ENCODE measurements at places on chromosomes 5 and 9. TPM values are rescaled to one million over a fixed set of nuclear protein-coding genes. Genes with fewer than 3 reads are reported as not detected.

DNA sequence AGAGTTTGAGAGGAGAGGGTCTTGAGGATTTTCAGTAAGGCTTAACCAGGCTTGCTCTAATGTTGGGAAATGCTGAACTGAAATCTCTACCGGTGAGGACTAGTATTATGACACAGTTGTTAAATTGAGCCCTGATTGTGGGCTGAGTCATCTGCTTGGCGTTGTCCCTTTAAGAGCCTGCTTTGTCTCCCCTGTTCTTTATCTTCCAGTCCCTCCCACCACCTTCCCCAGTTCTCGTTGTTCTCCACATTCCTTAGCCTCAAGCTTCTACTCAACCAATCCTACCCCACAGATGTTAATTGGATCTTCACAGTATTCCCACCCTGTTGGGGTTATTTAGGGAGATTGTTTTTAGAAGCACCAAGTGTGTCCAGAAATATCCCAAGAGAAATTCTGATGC is 57.6 kb downstream of the ANKRD55 start:
- no peak overlapping the region for H3K4me3 ChIP-seq
- H3K4me1 ChIP-seq: peaks cover 21% of the 10 kb centered on the region

GRCh38 chr5:167999182-167999581 is 292.3 kb upstream of the WWC1 start:
- H3K27me3 ChIP-seq: no peaks in the 10 kb centered on the region
- no peak for DNase-seq
- no peaks in the 10 kb centered on the region for H3K36me3 ChIP-seq
- H3K4me3 ChIP-seq: no peak overlapping the region
- no peak overlapping the region for H3K27ac ChIP-seq

- no peak for DNase-seq
- H3K27me3 ChIP-seq: no peaks in the 10 kb centered on the region
- H3K4me1 ChIP-seq: peaks cover 12% of the 10 kb centered on the region
- no peak overlapping the region for H3K4me3 ChIP-seq
- no peak overlapping the region for H3K27ac ChIP-seq
These were observed 314.7 kb upstream of the RGMB start for GRCh38 chr5:98458726-98459125.

- H3K27me3 ChIP-seq: no peaks in the 10 kb centered on the region
- peak overlapping the region; percentile 72 for H3K27ac ChIP-seq
- H3K36me3 ChIP-seq: peaks cover 20% of the 10 kb centered on the region
- no peak for DNase-seq
These were observed 70.5 kb downstream of the PIK3R1 start for GRCh38 chr5:68285851-68286611.

GRCh38 chr9:81146684-81147337 is 542.5 kb downstream of the TLE1 start:
- H3K4me3 ChIP-seq: no peak overlapping the region
- no peaks in the 10 kb centered on the region for H3K4me1 ChIP-seq
- H3K36me3 ChIP-seq: no peaks in the 10 kb centered on the region
- H3K27ac ChIP-seq: no peak overlapping the region

- no peak for DNase-seq
- peaks cover 10% of the 10 kb centered on the region for H3K4me1 ChIP-seq
- H3K27me3 ChIP-seq: no peaks in the 10 kb centered on the region
These were observed 11.3 kb upstream of the IGFBPL1 start for GRCh38 chr9:38435521-38435920.

DNA sequence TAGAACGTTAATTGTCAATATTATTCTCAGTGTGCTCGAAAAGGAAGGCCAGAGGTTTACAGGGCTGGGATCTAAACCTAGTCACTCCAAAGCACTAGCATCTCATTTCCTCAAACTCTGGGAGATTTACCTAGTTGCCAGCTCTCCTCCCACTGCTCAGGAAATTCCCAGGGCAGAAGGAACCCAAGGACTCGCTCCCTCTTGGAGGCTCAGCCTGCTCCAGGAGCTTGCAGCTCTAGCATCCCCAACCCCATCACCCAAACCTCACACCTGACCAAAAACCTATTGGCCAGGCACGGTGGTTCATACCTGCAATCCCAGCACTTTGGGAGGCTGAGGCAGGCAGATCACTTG is 26.0 kb downstream of the SERINC5 start:
- peak overlapping the region; percentile 3 for H3K27ac ChIP-seq
- H3K36me3 ChIP-seq: no peaks in the 10 kb centered on the region
- H3K4me3 ChIP-seq: no peak overlapping the region
- no peak for DNase-seq

GRCh38 chr5:100828898-100829356 is 74.2 kb downstream of the ST8SIA4 start:
- peaks cover 9% of the 10 kb centered on the region for H3K4me1 ChIP-seq
- peak overlapping the region; percentile 53 for H3K27ac ChIP-seq
- DNase-seq: no peak
- H3K4me3 ChIP-seq: no peak overlapping the region
- H3K36me3 ChIP-seq: no peaks in the 10 kb centered on the region

DNA sequence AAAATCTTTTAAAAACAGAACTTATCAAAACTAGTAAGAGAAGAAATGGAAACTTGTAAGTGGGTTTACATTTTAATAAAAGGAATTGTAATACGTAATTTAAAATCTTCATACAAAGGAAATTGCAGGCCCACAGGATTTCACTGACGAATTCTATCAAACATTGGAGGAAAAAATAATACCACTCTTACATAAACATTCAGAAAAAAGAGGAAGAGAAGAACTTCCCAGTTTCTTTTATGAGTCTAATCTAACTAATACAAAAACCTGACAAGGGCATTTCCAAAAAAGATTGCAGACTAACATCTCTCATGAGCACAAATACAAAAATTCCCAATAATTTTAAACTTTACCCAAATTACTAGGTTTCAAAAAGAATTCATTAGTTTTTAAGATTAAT is 149.0 kb downstream of the RANBP17 start:
- DNase-seq: no peak
- no peaks in the 10 kb centered on the region for H3K27me3 ChIP-seq
- no peak overlapping the region for H3K4me3 ChIP-seq
- H3K4me1 ChIP-seq: no peaks in the 10 kb centered on the region

GRCh38 chr9:75176037-75176436 is 87.7 kb downstream of the OSTF1 start:
- no peak for DNase-seq
- H3K27ac ChIP-seq: no peak overlapping the region
- no peak overlapping the region for H3K4me3 ChIP-seq
- no peaks in the 10 kb centered on the region for H3K27me3 ChIP-seq
- no peaks in the 10 kb centered on the region for H3K36me3 ChIP-seq

DNA sequence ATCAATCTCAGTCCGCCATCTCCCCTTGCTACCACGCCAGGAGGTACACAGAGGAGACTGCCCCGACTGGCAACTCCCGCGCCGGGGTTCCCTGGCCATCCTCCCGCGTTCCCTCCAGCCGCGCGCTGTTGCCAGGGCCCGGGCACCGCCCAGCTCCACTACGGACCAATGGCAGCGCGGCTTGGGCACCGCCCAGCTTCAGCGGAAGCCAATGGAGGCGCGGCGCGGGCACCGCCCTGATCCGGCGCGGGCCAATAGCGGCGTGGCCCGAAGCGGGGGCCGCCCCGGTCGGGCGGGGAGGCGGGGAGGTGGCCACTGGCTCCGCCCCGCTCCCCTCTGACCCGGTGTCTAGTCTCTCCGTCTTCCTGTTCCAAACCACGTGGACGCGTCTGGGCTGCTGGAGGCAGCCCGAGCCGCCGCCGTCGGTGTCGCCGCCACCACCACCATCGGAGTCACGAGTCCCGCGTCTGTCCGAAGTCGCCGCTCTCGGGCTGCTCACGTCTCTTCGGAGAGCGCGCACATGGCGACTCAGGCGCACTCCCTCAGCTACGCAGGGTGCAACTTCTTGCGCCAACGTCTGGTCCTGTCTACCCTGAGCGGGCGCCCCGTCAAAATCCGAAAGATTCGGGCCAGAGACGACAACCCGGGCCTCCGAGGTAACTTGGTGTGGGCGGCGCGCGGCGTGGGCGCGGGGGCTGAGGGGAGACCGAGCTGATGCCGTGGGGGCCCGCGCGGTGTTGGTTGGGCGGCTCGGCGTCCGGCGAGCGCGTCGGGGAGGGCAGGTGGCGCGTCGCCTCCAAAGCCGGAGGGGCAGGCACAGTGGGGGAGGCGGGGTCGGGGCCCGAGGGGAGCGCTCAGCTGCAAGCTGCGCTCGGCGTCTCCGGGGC is at the start of gene RCL1:
TSS of gene RCL1 (plus strand) at position 373 of the 887 bp plus-strand sequence. CDS start at position 521, 148 bp downstream.
- no peaks in the 10 kb centered on the region for H3K36me3 ChIP-seq
- peaks cover 53% of the 10 kb centered on the region for H3K4me1 ChIP-seq
- H3K27ac ChIP-seq: peak within 1 kb of the TSS; percentile 92

The IL4 gene
- total RNA-seq: not detected

The RNF183 gene
- 0.39 TPM for total RNA-seq

The PCDHB16 gene
- 2.1 TPM for total RNA-seq

The ASPN gene
- total RNA-seq: 7.9 TPM

The SLC25A2 gene
- total RNA-seq: 1.2 TPM

The WNT8A gene
- not detected for total RNA-seq

The CDH9 gene
- total RNA-seq: not detected

All from upper lobe of left lung (tissue), 6 donors.